ENCODE measurements at places on chromosomes 7 and 10.

DNA sequence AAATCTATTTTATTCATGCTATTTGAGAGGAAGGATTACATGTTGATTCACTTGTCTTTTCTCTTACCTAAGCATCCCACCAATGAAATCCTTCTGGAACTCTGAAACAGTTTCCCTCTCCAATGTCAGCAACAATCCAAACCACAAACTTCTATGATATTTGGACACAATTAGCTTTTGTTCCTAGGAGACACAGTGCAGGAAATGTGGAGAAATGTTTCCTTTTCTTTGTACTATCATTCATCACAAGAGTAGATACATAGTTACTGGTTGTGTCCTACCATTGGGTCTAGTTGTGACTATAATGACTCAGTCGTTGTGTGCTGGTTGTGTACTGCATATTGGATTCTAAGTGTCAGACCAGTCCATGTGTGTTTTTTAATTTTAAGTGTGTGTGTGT is 156.8 kb upstream of the MAGI2 start:
- no peak for DNase-seq

DNA sequence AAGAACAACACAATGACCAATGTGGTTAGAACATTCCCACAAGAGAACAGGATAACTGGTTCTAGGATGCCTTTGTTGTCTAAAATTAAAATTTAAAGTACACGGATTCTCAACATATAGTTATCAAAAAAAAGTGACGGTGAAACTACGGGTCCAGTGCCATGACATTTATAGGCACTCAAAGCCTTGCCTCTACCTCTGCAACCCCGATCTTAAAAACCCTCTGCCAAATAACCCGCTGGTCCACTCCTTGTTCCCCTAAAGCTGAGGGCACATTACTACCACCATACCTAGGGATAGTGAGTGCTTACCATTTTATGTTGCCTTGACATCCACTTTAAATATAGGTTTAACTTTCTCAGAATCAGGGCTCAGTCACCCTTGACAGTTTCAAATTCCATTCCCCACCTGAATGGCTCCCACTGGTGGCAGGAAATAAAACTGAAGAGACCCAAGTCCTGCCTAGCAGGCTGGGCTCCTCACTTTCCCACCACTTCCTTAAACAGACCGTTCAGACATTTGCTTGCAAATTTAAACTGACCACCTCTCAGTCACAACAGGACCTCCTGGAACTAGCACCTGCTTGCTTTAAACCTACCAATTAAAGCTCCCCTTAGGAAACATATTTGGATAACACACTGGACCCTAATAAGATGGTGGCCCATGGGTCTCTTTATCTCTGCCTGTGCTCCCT is 169.9 kb upstream of the ASAH2 start:
- DNase-seq: no peak

DNA sequence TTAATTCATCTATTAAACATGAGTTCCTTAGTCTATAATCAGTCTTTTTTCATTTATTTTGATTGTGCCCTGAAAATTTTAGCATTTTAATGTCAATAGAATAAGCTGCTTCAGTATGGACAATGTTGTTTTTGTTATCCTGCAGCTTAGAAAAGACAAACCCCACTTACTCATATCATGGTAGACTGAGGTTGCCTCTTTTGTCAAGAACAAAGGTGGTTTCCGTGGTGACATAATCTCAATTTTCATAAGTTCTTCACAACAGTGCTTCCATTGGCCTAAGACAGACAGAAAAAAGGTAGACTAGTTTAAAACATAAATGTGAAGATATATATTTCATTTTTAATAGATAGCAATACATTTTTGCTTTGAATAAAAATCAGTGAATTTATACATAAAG is 69.1 kb downstream of the RTKN2 start:
- DNase-seq: no peak

GRCh38 chr10:133124357-133125211 is 35.4 kb upstream of the KNDC1 start:
- DNase-seq: no peak

GRCh38 chr10:10872764-10873163 is 144.9 kb upstream of the CELF2 start:
- no peak for DNase-seq

- no peak for DNase-seq
Observed at GRCh38 chr7:14521183-14521582, 381.4 kb downstream of the DGKB start.

DNA sequence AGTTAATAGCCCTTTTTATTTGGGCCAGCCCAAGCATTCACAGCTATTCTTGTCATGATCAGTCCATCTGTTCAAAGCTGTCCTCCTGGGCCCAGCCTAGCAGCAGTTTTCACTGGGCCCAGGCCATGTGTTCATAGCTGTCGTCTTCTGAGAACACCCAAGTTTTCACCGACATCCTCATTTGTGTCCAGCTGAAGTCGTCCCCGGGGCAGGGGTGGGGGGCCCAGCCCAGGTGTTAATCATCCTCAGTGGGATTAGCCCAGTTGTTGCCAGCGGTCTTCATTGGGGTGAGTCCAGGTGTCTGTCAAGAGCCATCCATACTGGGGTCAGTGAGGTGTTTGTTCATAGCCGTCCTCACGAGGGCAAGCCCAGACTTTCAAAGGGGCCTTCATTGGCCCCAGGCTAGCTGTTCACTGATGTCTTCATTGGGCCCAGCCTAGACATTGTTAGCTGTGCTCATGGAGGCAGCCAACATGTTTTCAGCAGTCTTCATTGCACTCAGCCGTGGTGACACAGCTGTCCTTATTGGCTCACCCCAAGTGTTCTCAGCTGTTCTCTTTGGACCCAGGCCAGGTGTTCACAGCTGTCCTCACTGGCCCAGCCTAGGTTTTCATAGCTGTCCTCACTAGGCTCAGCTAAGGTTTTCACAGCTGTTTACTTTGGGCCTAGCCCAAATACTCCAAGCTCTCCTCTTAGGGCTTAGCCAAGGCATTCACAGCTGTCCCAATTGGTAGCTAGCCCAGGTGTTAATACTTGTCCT is 10.0 kb downstream of the FRG2B start:
- DNase-seq: no peak

DNA sequence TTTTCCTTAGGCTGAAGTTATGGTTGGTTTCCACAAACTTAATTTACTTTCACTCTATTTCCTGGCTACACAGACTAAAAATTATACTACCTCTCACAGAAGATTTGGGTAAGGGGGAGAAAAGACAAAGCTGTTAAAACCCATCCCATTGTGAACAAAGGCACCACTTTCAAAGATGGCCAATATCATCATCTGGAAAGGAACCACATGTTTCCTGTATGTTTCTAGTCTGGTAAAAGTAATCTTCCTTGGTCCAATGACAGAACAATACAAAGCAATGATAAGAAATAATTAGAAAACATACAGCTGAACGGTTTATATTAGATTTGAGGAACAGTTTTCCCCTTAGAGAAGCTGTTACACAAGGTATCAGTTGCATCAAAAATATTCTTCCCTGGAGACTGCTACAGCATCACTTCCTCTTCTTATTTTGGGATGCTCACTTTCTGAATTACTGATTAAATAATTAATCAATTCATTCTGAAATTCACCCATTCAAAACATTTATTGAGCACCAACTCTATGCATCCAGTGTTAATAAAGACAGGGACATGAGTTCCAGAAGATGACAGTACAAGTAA is 8.5 kb upstream of the SFR1 start:
- DNase-seq: no peak

GRCh38 chr7:66142334-66142733 is 27.7 kb downstream of the CRCP start:
- no peak for DNase-seq

GRCh38 chr10:79454259-79454658 is 8.8 kb upstream of the ZCCHC24 start:
- DNase-seq: peak; percentile 87

DNA sequence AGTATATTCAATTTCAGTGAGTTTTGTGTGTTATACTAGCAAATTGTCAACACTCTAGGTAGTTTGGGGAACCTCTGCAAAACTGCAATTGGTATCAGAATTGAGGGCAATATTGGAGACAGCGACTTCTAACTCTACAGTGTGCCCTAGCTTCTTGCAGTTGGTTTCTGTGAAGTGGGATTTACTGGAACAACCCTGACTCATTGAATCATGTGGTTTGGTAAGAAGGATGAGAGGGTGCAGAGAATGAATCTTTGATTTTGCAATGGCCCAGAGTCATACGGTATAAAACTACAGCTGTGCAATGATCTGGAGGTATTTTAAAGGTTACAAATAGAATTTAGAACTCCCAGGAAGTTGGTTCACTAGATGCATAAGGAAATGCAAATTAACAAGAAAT is 129.1 kb upstream of the PPP1R3A start:
- peak; percentile 21 for DNase-seq

DNA sequence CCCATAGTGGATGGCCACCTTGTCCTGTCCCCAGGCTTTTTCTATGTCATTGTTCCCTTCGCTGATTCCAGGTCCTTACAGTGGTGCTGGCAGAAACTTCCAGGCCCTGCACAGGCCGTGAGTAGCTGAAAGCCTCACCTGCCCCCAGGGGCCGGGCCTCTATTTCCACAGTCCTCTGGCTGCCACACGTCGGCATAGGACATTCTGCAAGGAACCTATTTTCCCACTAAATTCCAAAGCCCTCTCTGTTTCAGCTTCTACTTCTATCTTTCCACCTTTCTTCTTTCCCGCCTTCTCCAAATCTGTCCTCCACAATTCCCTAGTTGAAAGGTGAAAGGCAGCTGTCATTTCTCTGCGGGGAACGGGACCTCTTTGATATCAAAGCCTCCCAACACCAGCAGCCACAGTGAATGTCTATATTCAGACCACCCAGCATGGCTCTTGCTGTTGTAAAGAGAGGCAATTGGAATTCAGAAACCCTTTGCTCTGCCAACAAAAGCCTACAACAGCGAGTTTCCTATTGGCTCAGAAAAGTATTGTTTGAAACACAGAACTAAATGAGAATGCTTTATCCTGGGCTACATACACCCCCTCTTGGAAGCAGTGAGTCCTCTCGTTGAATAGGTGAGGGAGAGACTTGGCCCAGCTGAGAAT is 607.7 kb downstream of the GALNT17 start:
- no peak for DNase-seq

DNA sequence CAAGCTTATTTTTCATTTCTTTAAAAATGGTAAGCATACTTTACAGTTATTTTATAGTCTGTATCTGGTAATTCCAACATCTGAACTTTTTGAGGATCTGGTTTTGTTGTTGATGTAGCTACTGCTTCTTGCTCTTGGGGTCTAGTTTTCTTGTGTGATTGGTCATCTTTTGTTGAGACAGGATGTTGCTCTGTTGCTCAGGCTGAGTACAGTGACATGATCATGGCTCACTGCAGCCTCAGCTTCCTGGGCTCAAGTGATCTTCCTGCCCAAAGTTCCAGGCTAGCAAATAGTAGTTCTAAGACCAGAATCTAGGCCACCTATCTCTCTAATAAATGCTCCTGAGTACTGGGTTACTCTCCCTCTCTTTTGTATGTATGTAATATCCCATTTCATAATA is 75.7 kb downstream of the NRCAM start:
- peak; percentile 18 for DNase-seq

DNA sequence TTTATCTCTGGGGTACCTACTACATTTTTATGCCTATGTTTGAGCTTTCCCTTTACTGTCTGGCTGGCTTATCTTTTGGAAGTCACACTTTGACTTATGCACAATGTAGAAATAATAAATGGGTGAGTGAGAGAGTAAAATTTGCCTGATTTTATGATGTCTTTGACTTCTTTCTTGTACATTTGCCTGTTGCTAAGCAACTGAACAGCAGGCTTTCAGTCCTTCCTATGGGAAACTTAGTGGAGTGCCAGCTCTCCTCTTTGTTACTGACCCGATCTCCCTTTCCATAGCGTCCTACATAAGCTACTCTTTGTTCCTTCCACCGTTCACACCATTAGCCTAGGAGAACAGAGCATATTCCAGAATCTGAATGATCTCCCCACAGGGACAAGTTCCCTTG is 4.2 kb downstream of the TAS2R60 start:
- DNase-seq: no peak

- DNase-seq: no peak
Observed at GRCh38 chr10:131934769-131935168, 34.0 kb downstream of the PPP2R2D start.

GRCh38 chr10:44354771-44355170 is 30.1 kb downstream of the CXCL12 start:
- DNase-seq: no peak

DNA sequence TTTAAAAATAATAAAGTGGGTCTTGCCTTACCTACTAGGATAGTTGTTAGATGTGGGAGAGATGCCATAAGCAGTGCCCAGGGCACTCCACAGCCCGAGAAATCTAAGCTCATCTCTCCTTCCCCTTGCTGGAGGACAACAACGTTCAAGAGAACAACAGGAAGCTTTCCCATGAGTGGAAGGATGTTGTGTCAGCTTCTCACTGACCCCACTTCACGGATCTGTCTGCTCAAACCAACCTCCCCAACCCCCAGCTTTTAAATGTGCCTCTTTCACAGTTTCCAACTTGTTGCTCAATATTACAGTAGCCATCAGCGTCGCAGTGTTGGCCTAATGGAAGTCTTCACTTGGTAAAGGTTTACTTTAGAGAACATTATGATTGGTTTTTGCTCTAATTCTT is 72.1 kb downstream of the PTPRE start:
- no peak for DNase-seq

DNA sequence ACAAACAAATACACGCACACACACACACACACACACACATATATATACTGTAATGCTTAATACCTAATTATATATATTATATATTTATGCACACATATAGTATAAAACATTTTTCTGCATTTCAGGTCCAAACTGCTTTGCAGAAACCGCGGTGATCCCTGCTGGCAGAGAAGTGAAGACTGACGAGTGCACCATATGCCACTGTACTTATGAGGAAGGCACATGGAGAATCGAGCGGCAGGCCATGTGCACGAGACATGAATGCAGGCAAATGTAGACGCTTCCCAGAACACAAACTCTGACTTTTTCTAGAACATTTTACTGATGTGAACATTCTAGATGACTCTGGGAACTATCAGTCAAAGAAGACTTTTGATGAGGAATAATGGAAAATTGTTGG is 138.5 kb downstream of the VWC2 start:
- no peak for DNase-seq

DNA sequence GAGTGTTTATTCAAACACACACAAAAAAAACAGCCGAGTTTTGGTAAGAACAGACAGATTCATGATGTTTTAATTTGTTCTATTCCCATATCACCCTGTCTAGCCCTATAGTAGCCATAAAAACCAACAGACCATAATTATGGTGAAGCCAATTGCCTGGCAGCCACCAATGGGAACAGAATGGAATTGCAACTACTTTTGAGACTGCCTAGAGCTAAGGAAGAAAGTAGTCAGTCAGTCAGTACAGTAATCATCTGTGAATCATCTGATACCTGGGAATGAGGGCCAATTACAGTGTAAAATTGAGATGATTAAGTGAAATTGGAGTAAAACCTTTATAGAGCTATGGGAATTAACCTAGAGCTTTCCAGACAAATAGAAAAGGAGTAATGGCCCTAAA is 952.7 kb upstream of the KCND2 start:
- peak; percentile 18 for DNase-seq

All from foreskin keratinocyte (primary cell).